ENCODE measurements at places on chromosomes 7 and 10.

- no peak for DNase-seq
These were observed 41.8 kb upstream of the ZNF488 start for GRCh38 chr10:47425813-47426419.

- no peak for DNase-seq
These were observed 933.3 kb downstream of the XPNPEP1 start for GRCh38 chr10:108989976-108990375.

- DNase-seq, result no peak
These were observed 9.8 kb upstream of the MIOS start for GRCh38 chr7:7556852-7557251.

DNA sequence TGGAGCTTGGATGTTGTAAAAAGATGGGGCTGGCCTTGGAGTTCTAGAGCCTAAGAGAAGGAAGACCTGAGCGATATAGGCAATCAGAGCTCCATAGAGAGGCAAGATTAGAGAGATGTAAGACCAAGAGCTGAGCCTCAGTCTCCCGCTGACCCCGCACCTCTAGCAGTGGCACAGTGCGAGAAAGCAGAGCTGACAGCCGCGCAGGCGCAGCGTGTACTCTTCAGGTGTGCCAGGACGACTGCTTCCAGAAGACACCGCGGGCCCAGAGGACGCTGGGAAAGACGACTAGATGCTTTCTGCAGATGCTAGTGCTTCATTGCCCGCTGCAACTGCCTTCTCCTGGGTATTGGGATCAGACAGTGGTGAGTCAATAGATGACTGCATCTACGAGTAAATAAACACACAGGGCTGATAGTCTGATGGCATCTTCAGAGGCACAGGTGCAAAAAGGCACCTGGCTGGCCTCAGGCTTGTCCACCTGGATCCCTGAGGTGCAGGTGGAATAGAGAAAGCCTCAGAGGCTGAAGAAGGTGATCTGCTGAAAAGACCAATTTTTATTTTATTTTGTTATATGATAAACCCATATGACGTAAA, 38.1 kb upstream of the CCDC6 start:
- DNase-seq, result no peak

GRCh38 chr7:20075992-20076820, 141.0 kb downstream of the MACC1 start:
- no peak for DNase-seq

- DNase-seq, result no peak
These were observed 245.5 kb downstream of the FOXP2 start for GRCh38 chr7:114660126-114660486.

GRCh38 chr7:7745966-7746365, 27.6 kb upstream of the RPA3 start:
- DNase-seq, result no peak

GRCh38 chr10:116251602-116252395, 21.2 kb downstream of the GFRA1 start:
- DNase-seq, result no peak

DNA sequence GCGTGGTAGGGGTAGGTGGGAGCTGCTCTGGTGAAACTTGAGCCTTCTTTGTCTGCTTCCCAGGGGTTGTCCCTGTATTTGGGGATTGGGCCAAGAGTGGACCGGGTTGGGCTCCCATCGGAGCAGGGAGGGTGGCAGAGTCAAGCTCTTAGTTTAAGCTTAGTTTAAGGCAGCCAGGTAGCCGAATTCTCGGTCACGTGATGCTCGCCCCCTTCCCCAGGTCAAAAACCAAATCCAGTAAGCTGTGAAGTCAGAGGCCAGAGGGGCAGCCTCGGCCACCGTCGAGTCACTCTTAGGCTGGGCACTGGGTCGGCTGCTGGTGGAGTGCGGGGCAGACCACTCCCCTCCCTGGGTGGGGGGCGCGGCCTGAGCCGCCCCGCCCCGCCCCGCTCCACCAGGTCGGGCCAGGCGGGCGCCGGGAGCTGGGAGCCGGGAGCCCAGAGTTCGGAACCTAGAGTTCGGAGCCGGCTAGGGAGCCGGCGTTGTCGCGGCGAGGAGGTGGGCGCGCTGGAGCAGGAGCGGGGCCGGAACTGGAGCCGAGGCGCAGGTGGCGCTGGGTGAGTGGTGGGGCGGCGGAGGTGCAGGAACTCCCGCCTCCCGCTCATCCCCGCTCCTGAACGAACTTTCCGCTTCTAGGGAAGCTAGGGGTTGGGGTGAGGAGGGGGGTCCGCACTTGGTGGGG, 2.8 kb upstream of the LZTS2 start:
- no peak for DNase-seq

DNA sequence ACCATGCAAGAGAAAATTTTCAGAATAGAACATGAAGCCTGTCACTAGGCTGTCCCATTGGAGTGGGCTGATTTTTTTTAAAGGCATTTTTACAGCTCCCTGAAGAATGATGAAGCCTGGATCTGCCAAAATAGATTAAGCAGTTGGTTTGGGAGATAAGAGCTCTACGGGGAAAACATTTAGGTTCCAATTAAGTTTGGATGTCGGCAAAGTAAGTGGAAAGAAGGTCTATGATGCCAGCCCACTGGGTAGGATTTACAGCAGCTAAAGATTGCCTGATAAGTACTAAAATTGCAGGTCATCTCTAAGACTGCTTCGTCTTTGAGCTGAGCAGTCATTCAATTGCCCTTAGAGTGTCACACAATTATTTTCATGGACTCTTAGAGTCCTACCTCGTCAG, 939.2 kb upstream of the CELF2 start:
- no peak for DNase-seq

GRCh38 chr7:117827862-117828261, 45.4 kb downstream of the CTTNBP2 start:
- DNase-seq, result no peak

- DNase-seq, result no peak
These were observed 47.8 kb upstream of the UBN2 start for GRCh38 chr7:139183251-139183650.

DNA sequence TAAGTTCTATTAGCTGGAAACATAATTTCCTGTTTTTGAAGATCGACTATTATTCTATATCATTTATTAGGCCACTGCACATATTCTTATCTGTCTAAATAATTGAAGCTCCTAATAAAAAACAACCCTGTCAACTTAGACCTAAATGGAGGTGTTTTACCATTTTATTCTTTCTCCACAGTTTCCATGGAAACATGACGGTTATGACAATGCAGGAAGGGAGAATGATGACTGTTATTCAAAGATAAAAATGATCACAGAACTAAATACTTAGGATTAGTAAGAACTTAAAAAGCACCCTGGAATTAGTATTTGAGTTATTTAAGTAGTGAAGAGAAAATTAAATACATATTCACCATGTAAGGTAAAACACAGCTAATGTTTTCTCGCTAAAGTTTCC, 119.9 kb upstream of the DKK1 start:
- no peak for DNase-seq

DNA sequence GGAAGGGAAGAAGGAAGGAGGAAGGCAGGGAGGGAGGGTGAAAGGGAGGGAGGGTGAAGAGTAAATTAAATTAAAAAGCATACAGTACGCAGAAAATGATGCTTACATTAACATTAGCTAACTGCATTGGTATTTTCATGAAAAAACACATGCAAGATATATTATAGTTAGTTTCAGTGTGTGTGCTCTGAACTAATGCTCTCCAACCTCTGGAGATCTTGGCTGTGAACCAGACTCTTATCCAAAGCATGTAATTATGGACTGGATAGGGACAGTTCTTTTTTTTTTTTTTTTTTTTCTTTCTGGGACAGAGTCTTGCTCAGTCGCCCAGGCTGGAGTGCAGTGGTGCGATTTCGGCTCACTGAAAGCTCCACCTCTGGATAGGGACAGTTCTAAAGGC, 357.0 kb downstream of the FRMD4A start:
- no peak for DNase-seq

DNA sequence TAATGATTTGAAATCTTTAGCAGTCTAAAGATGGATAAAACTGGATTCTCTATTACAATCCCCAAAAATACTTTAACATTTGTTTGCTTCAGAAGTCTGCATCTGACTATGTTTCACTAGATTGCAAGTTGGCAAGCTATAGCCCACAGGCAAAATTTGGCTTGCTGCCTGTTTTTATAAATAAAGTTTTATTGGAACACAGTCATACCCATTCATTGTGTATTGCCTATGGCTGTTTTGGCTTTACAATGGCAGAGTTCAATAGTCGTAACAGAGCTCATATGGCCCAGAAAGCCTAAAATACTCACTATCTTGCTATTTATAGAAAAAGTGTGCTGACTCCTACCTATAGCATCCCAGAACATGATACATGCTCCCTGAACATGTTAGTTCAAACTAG, 89.0 kb upstream of the GPR141 start:
- no peak for DNase-seq

GRCh38 chr7:23981314-23981713, 271.3 kb downstream of the STK31 start:
- DNase-seq, result no peak

DNA sequence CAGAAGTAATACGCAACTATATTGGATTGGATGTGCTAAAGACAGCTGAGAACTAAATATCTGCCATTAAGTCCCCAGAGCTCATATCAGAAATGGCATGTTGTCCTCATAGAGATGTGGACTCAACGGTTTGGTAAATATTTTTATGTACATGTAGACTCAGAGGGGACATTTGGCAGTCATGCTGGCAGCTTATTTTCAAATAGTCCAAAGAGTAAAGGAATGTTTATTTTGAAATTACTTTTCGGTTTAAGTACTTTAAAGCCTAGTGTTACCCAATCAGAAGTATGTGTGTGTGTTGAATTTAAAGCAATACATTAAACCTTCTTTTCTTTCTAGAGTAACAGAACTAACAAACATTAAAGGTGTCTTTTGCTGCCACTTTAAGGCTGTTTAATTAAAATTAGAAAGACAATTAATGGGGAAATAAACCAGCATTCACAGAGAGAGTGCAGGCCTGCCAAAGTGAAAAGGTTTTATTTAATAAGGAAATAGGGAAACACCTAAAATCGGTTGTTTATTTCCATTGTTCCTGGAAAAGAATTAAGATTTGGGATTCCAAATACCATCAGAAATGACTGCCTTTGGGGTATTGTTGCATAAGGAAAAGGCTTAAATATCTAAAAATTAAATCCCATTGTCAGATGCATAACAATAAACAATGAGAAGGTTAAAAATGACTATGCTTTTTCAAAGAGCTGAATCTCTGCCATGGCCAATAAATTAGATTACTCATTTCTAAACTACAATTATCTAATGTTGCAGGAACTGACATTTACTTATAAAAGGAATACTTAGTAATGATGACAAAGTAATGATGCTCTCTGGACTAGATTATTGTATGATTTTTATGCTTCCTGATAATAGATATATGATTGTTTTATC, 113.4 kb upstream of the AHR start:
- no peak for DNase-seq

- no peak for DNase-seq
These were observed 261.5 kb upstream of the SORCS1 start for GRCh38 chr10:107425931-107426553.

- no peak for DNase-seq
These were observed 217.1 kb downstream of the GFRA1 start for GRCh38 chr10:116055917-116056252.

- no peak for DNase-seq
These were observed 179.2 kb upstream of the BET1 start for GRCh38 chr7:94183289-94183749.

DNA sequence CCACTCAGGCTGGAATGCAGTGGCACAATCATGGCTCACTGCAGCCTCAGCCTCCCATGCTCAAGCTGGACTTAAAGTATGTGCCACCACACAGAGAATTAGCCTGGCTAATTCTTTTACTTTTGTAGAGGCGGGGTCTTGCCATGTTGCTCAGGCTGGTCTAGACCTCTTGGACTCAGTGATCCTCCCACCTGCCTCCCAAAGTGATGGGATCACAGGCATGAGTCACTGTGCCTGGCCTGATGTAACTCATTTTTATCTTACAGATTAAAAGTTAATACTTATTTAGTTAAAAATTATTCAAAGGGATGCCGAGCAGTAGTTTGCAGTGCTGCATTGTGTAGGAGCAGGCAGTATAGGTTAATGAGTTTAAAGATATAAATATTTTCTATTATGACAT, 12.6 kb upstream of the PLXDC2 start:
- DNase-seq, result no peak

DNA sequence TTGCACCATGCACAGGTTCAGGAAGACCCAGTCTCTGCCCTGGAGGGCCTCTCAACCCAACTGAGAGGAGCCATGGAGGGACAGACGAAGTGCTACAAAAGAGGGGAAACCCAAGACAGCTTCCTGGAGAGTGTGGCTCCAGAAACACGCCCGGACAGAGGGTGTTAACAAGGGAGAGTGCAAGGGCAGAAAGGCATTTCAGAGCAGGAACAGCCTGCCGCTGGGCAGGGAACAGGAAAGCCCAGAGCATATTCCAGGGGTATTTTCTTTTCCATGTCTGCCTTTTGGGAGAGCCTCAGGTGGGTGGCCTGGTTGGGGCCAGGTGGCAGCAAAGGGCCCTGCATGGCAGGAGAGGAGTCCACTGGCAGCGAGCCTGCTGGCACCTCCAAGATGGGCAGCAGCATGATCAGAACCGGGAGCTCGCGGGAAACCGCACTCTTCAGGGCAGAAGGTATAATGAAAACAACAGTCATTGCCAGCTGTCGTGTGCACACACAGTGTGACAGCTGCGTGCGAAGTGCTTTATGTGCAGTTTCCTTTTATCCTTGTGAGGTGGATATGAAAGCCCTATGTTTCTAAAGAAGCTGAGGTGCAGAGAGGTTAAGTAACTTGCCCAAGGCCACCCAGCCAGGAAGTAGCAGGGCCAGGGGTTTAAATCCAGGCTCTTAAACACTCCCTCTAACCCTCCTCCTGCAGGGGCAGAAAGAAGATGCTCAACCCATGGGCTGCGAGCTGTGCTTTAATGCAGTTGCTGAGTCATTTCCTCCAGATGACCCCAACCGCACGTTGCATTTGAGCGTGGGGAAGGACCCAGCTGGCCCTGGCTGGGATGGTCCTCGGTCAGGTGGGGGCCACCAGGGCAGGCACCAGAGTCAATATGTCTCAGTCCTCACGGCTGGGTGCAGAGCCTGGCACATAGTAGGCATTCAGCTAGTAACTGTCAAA, 128.6 kb downstream of the OAT start:
- DNase-seq, result no peak

DNA sequence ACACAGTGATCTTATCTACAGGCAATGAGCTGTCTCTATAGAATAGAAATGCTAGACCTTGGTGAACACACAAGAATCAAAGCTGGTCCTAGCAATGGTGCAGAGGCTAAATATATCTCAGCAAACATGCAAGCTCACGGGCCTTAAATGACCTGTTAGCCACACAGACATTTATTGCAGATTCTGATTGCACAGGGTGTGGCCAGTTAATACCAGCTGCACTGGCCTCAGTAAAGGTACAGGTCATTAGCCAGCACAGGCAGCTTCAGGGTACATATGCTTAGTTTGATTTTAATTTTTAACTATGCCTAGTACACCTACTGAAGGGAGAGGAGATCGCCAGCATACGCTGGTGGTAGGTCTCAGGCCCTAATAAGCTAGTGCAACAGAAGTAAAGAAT, 265.4 kb upstream of the DGKB start:
- no peak for DNase-seq

DNA sequence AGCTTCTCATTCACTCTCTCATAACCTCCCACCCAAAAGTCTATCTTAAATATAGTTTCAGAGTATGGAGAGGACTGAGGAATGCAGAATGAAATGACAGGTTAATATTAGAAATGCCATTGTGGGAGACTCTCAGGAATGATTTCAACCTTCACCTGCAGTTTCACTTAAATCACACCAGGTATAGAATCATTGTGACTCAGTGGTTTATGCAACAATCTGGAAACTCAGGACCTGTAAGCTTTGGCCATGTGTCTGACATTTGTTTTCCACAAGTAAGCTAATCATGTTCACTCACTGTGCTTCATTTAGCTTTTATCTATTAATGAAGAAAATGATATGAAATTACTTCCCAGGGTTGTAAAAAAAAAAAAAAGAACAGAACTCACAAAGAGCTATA, 8.7 kb upstream of the PTPN12 start:
- no peak for DNase-seq

GRCh38 chr10:3681642-3682554, 103.1 kb downstream of the KLF6 start:
- DNase-seq, result no peak

Data from stimulated activated CD8-positive, alpha-beta memory T cell treated with anti-CD3 and anti-CD28 coated beads, Interleukin-7, amount 100 ng/mL, for 1 hour (primary cell).